ENCODE measurements at places on chromosomes 3 and 15.

GRCh38 chr3:132381348-132381944 lies 35.9 kb upstream of the DNAJC13 start:
- no peak for DNase-seq

- no peak for DNase-seq
Observed at GRCh38 chr15:61327019-61327631, 98.0 kb upstream of the RORA start.

GRCh38 chr3:194141415-194142155 lies 5.6 kb downstream of the HES1 start:
- no peak for DNase-seq

DNA sequence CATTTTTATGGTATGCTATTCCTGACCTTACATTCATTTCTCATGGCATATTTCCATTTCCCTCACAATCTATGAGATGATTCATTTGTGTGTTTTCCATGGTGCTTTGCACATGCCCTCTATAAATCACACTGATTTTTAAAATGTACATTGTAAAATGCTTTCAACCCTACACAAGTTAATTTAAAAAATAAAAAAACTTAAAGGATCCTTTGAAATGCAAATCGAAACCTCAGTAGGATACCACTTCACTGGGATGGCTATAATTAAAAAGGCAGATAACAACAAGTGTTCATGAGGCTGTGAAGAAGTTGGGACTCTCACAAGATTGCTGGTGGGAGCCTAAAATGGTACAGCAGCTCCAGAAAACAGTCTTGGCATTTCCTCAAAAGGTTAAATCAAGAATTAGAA lies 83.5 kb downstream of the FMN1 start:
- DNase-seq = no peak

- no peak for DNase-seq
Observed at GRCh38 chr15:44633603-44634002, 29.9 kb downstream of the SPG11 start.

- DNase-seq = no peak
Observed at GRCh38 chr3:134923286-134923685, 128.2 kb downstream of the EPHB1 start.

- DNase-seq = no peak
Observed at GRCh38 chr3:49170744-49171118, 667 bp upstream of the KLHDC8B start.

DNA sequence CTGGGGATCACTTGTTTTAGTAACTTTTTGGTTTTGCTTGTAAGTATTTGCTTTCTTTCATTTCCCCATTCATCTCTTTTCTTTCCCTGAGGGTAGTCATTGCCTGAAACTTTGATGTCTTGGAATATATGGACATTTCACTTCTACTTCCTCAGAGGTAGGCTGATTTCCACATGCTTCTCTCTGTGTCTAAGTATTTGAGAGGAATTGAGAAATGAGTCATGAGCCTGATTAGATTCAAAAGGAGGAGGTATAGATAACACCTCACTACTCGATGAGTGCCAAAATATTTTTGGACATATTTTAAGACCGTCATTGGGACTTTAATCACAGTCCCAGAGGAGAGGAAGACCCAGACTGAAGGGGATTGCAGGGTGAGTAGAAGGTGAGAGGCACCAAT lies 480.1 kb upstream of the SGO1 start:
- DNase-seq = no peak

- DNase-seq = no peak
Observed at GRCh38 chr15:42736178-42736792, 643 bp downstream of the CDAN1 start.

DNA sequence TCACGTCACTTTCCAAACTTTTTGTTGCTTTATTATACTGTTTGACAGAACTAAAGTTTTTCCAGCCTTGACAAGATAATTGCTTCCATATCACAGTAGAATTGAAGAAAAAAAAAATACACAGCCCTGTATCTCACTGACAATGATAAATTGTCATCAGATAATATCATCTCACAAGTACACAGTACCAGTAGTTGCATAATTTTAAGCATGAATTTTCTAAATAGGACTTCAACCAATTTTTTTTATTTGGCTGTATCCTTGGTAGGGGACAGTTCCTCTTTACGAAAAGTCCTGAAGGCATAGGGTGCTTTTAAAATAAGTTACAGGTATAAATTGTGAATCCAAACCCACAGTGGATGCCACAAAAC lies 230.7 kb downstream of the ATP8B4 start:
- no peak for DNase-seq

- DNase-seq = no peak
Observed at GRCh38 chr3:155656466-155656865, 88.4 kb downstream of the PLCH1 start.

DNA sequence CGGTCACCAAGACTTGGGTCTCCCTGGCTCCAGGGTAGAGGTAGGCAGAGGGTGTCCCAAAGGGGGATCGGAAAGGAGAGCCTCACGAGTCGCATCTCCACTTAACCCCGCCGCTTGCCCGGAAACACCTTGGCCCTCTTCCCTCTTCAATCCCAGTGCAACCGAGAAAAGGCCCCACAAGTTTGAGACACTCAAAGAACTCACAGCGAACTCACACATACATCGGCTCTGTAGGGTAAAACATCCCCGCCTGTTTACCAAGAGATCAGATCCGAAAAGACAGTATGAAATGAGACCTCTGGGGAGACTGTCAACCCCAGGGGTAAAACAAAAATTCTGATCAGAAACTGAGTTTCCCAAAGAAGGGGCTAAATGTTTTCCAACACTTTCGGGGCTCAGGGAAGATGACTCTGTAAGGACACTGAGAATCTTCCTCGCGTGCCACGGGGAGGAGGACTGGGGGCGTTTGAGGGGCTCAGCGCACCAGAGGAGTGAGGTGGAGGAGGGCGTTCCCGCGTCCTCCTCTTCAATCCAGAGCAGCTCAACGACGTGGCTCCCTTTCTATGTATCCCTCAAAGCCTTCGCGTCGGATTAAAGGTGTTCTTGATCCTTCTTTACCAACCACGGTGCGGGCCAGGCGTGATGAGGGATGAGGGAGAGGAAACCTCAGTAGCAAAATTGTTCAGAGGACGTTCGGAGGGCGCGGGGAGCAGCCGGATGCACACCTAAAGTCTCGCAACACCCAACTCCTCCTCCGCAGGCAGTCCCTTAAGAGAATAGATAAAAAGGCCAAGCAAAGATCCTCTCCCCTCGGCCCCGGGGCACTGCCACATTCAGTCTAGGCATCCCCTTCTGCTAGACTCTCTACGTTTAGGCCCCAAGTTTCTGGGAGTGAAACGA lies 3.7 kb downstream of the WNT5A start:
- DNase-seq = no peak

DNA sequence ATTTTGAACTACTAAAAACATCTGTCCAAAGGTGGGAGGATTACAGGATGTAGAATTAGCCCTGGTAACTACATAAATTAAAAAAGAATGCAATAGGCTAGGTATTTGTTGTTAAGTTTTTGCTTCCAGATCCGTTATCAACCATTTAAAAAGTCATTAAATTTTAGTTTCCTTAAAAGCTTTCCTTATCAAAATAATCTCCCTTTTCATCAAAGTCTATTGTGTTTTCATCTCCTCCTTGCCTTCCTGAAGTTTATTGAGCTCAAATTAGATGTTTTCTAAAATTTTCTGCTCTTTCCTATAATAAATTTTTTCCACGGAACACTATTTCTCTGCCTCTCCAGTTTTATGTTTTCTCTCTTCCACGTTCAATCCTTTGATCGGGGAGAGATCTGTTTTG lies 108.6 kb downstream of the MEX3B start:
- no peak for DNase-seq
